Naive thymus-derived CD4-positive, alpha-beta T cell (primary cell): ENCODE measurements at places on chromosomes 4 and X.

- no peak for DNase-seq
These were observed 63.9 kb downstream of the TRMT44 start for GRCh38 chr4:8504279-8505007.

GRCh38 chr4:98363431-98363830 is 102.2 kb downstream of the RAP1GDS1 start:
- no peak for DNase-seq

DNA sequence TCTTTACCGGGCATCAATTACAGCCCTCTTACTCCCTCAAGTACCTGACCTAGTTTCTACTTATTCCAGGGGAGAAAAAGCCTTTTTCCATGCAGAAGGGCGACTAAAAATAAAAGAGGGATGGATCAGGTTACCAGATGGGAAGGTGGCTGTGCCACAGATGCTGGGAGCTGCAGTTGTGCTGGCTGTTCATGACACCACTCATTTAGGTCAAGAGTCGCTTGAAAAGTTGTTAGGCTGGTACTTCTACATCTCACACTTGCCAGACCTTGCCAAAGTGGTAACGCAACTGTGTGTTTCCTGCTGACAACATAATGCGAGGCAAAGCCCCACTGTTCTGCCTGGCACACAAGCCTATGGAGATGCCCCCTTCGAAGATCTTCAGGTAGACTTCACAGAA is 148.4 kb upstream of the FGF16 start:
- DNase-seq: no peak

DNA sequence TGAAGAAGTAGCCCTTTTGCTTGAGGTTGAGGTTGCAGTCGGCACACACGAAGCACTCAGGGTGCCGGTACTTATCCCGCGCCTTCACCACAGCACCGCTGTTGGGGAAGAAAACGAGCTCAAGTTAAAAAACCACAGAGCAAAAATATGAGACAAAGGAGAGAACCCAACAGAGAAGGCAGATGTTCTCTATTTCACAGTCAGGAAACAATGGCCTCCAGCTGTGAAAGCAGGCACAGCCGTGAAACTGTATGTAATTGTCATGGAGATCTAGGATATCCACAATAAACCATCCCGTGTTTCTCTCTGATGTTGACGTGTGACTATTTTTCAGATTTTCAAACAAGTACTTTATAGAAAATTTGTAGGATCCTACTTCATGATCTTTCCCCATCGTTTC is 30.9 kb upstream of the CCDC110 start:
- no peak for DNase-seq

DNA sequence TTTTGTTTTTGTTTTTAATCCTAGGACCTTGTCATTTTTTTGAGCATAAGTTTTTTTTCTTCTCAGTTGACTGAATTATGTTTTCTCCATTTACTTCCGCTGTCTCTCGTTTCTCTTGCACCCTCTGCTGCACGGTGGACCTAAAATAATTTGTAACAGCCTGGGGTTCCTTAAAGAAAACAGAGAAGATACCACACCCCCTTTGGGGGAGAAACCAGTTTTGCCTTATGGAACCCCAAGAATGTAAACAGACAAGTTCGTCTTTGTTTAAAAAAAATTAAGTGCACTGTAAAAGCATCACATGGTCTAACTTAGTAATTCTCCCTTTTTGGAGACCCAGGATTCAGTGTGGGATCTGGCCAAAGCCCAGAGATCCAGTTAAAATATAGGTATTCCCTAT is 32.8 kb upstream of the MAGEA4 start:
- no peak for DNase-seq

- no peak for DNase-seq
These were observed 39.4 kb upstream of the NDP start for GRCh38 chrX:44012484-44013096.

- no peak for DNase-seq
These were observed 449.1 kb upstream of the SMIM31 start for GRCh38 chr4:164304861-164305260.

DNA sequence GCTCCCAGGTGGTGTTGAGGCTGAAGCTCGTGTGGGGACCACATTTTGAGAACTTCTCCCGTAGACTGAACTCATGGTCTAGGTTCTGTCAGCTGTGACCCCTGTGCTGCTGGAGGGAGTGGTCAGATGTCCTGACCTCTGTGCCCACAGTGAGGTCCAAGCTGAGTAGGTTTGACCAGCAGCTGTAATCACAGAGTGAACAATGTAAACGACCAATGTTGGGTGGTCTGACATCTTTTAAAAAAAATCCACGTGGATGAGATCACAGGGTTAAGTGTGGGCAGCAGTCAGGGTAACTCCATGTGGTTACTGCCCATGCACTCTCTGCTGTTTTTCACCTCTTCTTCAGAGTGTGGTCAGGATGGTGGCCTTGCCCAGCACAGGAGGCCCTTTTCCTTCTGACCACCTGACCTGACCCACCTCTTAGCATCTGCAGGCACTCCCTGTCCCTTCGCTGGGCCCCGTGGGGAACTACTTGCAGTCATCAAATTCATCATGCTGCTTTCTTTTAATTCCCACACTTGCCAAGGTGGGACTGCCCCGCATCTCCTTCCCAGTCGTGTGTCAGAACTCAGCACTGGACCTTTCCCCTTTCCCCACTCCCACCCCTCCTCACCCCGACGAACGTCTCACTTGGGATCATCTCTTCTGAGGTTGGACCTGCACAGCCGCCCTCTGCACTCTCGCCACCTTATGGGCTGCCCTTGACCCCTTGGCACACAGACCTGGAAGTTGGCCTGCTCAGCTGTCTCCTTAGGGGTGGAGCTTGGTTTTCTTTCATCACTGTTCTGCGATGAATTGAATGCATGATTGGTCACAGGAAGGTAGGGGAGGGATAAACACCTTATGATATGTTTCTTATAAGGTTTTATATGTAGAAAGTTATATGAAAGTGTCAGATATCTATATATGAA is 120.1 kb downstream of the PTTG2 start:
- no peak for DNase-seq

GRCh38 chr4:29046781-29047180 is 1673.4 kb upstream of the PCDH7 start:
- no peak for DNase-seq

DNA sequence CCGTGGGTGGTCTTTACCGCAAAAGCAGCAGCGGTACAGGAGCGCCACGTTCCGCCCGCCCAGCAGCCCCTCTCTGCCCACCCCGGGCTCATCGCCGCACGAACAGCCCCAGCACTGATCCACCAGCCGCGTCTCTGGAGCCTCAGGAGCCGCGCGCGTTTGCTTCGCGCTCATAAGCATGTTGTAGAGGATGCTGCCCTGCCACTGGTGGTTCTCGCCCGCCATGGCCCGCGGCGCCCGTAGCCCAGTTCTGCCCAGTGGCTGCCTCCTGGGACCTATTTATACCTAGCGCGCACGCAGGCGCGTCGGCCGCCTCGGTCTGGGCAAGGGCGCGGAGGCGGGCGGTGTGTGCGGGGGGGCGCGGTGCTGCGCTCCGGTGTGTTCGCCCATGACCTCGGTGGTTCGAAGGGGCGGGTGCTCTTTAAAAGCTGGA is at the start of gene NR0B1:
Gene NR0B1, minus strand, starts transcription at position 252 of the 433 bp plus-strand sequence. Its CDS starts 27 bp downstream, at position 225.
- no peak for DNase-seq

GRCh38 chr4:119626943-119627266 is 1.7 kb downstream of the PDE5A start:
- DNase-seq: no peak
